Fibroblast of skin of right biceps (primary cell): ENCODE measurements at places on chromosomes 13 and 19.

GRCh38 chr13:97117388-97117910, 104.7 kb upstream of the MBNL2 start:
- no peak for DNase-seq

DNA sequence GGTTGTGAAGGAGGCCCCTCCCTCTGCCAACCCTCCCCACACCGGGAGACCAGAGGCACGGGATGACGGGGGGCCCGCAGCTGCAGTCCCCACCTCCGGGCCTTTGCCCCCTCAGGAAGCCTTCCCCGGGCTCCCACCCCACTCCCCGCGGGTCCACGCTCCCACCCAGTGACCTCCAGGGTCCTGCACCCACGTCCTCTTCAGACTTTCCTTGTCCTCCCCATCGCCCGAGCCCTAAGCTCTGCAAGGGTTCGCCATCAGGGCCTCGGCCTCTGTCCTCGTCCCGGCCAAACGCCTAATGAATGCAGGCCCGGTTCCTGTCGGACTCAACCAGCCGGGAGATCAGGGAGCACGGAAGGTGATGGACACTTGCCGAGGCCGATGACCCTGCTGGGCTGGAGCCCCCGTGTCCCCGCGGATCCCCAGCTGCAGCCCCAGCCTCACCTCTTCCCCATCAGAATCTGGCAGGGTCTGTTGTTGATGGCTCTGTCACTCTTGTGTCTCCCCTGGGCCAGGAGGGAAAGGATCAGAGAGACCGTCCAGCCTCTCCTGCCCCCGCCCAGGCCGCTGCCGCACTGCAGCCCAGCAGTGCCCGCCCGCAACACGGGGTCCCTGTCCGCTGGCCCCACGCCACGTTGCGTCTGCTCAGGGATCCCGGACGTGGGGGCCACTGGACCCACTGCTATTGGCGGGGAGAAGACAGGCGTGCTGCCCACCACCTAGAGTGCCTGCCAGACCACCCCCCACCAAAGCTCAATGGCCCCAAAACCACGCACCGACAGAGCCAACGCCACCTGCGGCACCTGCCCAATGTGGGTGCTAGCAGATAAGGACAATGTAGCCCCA, 5.7 kb downstream of the ATP8B3 start:
- no peak for DNase-seq

- peak; percentile 97 for DNase-seq
Measured at GRCh38 chr19:20661150-20661819, at the start of gene ZNF626. TSS of gene ZNF626 (minus strand) at chr19:20661571. CDS start at chr19:20661446, 125 bp downstream.

DNA sequence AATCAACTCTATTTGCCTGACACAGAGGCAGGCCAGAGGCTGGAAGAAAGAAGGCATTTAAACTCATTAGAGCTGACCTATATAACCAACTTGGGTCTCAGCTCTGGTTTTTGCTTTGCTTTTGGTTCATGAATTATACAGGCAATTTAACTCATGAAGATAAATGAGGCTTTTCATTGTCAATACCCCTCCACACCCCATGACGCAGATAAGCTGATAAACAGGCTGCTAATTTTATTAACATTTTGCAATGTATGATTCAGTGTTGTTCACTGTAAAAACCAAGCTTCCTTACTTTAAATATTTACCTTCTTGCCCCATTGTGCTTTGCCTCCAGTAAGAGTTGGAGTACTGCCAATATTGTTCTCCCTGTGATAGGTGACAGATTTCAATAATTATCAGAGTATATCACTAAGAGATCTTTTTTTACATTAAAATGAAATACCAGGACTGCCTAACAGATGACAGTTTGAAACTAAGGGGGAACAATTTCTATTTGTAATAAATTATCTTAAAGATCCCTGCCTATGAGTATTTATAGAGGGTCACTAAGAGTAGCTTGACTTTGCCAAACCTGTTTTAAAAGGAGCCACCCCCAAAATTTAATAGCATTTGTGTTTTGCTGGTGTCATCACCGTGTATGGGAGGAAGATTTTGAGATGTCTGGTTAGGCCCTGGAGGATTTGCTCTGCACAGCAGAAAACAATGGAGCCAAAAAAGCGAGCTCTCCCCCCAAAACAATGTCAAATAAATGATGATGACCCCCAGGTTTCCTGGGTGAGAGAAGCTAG, 472.7 kb upstream of the NBEA start:
- no peak for DNase-seq

DNA sequence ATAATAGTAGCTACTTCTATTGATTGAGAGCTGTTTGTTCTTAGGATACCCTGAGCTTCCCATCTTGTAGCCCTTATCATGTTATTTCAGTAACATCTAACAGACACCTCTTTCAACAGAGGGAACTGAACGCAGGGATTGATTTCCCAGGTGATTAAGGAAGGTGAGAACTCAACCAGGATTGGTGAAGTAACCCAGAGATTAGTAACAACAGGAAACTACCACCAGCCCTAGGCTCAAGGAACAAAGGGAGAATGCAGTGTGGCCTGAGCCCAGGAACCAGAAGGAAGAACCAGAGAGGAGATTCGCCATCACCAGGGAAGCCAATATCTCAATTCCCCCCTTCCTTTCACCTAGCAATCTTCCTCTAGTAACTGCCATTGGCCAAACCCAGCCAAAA, 8.5 kb downstream of the DHRS12 start:
- no peak for DNase-seq

DNA sequence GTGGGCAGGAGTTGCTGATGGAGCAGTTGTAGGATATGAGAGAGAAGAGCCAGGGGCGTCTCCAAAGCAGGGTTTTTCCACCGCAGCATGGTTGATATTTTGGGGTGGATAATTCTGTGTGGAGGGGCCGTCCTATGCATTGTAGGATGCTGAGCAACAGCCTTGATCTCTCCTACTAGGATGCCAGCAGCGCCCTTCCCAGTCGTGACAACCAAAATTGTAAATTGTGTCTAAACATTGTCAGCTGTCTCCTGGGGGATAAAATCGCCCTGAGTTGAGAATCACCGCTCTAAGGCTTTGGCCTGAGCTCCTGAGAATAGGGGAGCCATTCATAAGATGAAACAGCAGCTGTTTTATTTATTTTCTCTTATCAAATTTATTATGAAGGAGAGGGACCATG, 4.2 kb downstream of the CACNG8 start:
- DNase-seq, result no peak

GRCh38 chr13:78595495-78596398, 7.6 kb downstream of the POU4F1 start:
- no peak for DNase-seq

DNA sequence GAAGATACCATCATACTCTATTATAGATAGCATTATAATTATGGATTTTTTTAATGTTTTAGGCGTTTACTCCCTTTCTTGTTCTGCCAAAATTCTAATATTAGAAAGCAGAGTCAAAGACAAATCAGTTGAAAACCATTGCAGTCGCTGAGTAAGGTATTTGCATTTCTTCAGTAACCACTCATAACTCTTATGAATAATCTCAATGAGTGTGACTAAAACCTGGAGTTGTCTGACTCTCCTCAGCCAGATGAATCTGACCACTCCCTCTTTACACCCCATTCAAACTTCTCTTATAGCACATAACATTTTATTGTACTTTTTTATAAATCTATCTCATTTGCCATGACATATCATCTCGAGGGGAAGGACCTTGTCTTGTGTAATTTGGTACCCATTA, 1006.5 kb downstream of the DIAPH3 start:
- peak; percentile 8 for DNase-seq

DNA sequence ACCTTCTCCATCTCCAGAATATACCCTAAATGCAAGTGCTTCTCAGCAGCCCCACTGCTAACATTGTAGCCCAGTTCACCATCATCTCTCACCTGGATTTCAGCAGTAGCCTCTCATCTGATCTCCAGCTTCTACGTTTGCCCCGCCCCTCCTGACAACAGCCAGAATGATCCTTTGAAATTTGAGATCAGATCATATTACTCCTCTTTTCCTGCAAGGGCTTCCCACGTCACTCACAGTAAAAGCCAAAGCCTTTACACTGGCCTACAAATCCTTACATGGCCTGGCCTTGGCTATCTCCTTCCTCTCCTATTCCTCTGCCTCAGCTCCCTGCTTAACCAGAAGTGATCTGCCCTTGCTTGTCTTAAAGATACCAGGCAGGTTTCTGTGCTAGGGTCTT, 94.3 kb upstream of the NBEA start:
- no peak for DNase-seq

DNA sequence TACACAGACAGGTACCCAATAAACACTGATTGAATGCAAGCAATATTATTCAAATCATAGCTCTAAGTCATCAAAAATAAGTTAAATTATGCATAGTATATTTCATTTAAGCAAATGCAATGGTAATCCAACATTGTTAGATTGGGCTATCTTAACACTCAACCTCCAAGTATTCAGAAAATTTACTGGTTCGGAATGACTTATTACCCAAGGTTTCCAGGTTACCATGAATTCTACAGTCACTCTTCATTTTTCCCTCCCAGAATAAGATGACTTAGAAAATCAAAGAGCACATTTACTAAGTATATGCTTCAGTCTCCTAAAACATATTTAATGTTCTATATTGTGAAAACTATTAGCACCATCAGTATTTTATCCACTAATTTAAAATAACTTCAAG, 6.0 kb downstream of the UBL3 start:
- DNase-seq, result peak; percentile 62

DNA sequence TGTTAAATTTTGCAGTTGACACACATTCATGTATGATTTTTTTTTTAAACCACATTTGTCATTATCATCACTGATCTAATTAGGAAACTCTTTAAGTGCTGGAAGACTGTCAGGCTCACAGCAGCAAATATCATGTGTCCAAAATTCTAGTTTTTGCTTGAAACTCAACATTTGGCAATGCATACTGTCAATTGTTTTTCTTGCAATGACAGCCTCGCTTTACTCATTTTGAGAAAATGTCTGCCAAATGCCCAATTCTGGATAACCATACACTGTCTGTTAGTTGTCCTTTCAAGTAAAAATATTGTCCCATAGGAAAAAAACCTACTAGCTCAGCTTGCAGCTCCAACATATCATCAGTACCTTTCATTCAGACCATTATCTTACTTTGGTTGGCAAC, 523.9 kb upstream of the ARGLU1 start:
- no peak for DNase-seq

DNA sequence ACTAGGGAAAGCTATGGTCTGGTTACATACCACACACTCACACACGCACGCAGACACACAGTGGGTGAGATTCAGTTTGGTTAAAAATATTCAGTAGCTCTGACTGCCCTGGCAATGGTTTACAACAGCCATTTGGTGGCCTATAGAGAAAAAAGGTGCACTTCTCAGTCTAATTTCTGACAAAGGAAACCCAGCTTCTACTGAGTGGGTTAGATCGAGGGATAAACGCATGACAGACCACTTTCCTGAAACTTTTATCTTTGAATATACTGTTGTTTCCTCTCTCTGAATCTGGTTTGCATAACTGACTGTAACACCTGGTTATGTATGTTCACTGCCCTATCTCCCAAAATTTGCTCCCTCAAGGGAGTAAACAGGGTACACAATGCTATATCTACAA, 2.5 kb downstream of the LIG4 start:
- no peak for DNase-seq

DNA sequence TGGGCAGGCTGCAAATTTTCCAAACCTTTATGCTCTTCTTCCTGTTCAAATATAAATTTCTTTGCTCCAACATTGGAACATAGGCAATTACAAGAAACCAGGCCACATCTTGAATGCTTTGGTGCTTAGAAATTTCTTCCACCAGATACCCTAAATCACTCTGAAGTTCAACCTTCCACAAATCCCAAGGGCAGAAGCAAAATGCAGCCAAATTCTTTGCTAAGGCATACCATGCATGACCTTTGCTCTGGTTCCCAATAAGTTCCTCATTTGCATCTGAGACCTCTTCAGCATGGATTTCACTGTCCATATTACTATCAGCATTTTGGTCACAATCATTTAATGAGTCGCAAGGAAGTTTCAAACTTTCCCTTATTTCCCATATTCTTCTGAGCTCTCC, 130.9 kb downstream of the DIAPH3 start:
- DNase-seq, result no peak

DNA sequence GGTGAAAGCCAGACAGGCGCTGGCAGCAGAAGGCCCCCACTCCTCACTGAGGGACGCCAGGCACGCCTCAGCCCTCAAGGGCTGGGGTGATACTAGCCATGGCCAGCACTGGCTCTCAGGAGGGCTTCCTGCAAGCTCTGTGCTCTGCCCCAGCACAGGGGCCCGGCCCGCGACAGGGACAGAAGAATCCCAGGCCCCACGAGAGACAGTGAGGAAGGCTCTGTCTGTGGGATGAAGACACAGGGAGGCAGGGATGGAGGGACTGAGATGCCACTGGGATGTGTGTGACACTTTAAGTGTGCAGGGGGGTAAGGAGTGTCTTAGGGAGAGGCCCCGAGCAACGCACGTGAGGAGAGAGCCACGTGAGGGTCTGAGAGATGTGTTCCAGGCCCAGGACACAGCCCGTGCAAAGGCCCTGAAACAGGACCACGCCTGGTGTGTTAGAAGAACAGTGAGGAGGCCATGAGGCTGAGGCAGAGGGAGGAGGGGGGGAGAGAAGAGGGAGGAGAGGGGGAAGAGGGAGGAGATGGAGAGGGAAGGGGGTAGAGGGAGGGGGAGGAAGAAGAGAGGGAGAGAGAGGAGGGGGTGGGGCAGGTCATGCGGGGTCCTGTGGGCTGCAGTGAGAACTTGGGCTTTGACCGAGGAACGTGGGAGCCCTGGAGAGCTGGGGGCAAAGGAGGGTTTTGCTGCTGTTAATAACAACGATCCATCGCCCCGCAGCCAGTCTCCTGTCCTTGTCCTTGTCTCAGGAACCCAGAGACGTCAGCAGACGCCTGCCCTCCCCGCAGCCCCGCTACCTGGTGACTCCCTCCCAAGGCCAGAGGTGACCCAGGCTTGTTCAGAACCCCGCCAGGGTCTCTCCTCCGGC, 7.2 kb downstream of the RPL36 start:
- DNase-seq, result no peak

GRCh38 chr19:5407356-5407755, 47.9 kb upstream of the ZNRF4 start:
- peak; percentile 23 for DNase-seq

DNA sequence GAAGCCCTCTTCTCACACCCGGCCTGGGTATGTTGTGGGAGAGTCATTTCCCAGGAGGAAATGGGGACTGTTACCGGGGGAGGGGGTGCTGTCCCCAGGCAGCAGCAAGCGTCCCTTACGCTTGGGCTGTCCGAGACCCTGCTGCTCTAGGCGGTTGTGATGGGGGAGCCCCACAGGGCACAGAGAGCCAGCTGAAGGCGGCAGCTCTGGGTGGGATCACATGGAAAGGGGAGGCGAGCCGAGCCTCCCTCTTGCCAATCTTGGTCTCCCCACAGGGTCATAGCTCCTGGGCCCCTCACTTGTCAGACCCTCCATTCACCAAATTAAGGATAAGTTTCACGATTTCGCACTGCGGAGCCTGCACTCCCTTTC, 22.0 kb downstream of the EPN1 start:
- no peak for DNase-seq
